ENCODE measurements at places on chromosomes 1 and 21.

- H3K4me1 ChIP-seq, result peaks cover 6% of the 10 kb centered on the region
- peaks cover 3% of the 10 kb centered on the region for H3K36me3 ChIP-seq
- no peak overlapping the region for H3K4me3 ChIP-seq
- no peak for DNase-seq
- H3K27me3 ChIP-seq, result no peaks in the 10 kb centered on the region
- H3K27ac ChIP-seq, result no peak overlapping the region
These were observed 70.5 kb downstream of the TTLL7 start for GRCh38 chr1:83928396-83928795.

DNA sequence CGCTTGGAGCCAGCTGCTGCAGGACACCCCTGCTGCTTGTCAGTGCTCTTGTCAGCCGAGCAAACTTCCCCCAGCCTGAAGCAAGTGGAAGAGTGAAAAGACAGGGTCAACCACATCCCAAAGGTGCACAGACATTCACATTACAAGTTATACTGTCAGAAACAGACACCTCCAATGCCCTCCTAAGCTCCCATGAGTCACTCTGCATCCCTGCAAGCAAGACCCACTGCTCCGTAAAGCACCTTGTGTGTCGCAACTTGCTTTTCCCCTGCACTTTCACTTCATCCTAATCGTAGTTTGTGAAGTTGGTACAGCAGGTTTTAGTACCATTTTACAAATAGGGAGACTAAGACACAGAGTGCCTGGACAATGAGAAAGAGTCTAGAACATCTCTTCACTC, 51.1 kb downstream of the KCNH1 start:
- no peak overlapping the region for H3K27ac ChIP-seq
- no peak overlapping the region for H3K4me3 ChIP-seq
- H3K36me3 ChIP-seq, result no peaks in the 10 kb centered on the region
- peaks cover 3% of the 10 kb centered on the region for H3K27me3 ChIP-seq

DNA sequence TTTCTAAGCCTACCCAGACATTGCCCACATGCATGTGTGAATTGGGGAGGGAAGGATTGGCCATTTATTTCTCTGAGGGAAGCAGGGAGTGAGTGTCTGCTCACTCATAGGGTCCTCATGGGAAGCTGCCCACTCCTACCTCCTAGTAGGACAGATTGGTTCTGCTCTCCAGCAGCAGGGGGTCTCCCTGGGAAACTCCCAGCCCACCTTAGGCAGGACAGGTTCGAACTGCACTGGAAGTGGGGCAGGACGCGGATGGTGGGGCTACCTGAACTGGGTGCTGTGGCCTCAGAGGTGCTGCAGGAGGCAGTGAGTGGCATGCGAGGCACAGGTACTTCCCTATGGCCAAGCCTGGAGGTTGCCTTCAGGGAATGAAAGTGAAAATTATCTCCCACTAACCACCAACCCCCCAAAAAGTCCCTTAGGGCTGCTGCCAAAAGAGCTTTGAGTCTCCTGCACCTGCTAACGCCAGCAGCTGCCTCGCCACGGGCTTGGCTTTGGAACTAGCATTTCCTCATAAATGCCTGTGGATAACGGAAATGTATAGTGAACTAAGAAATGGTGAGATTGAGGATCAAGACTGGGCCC, 157.0 kb upstream of the COA6 start:
- H3K4me3 ChIP-seq, result peak overlapping the region; percentile 51
- H3K27ac ChIP-seq, result no peak overlapping the region
- no peak for DNase-seq
- H3K27me3 ChIP-seq, result peaks cover 60% of the 10 kb centered on the region

- no peaks in the 10 kb centered on the region for H3K27me3 ChIP-seq
- no peak overlapping the region for H3K27ac ChIP-seq
- H3K4me3 ChIP-seq, result no peak overlapping the region
- H3K4me1 ChIP-seq, result peaks cover 8% of the 10 kb centered on the region
These were observed 98.2 kb downstream of the PGBD5 start for GRCh38 chr1:230327892-230328284.

GRCh38 chr1:214475331-214475730, 76.1 kb downstream of the PTPN14 start:
- H3K4me1 ChIP-seq, result peaks cover 38% of the 10 kb centered on the region
- H3K27ac ChIP-seq, result peak overlapping the region; percentile 74
- peaks cover 4% of the 10 kb centered on the region for H3K36me3 ChIP-seq

- peaks cover 20% of the 10 kb centered on the region for H3K36me3 ChIP-seq
- H3K27ac ChIP-seq, result peak overlapping the region; percentile 6
- H3K4me1 ChIP-seq, result peaks cover 38% of the 10 kb centered on the region
These were observed 149.2 kb downstream of the CLIC6 start for GRCh38 chr21:34817821-34818661.

- H3K4me3 ChIP-seq, result no peak overlapping the region
- peak; percentile 43 for DNase-seq
- no peak overlapping the region for H3K27ac ChIP-seq
- H3K36me3 ChIP-seq, result no peaks in the 10 kb centered on the region
- H3K4me1 ChIP-seq, result peaks cover 6% of the 10 kb centered on the region
- no peaks in the 10 kb centered on the region for H3K27me3 ChIP-seq
These were observed 3.3 kb upstream of the MX2 start for GRCh38 chr21:41358193-41359166.

- DNase-seq, result no peak
- H3K27ac ChIP-seq, result no peak overlapping the region
- no peaks in the 10 kb centered on the region for H3K36me3 ChIP-seq
- H3K4me3 ChIP-seq, result no peak overlapping the region
- H3K4me1 ChIP-seq, result no peaks in the 10 kb centered on the region
These were observed 84.7 kb downstream of the FBXO2 start for GRCh38 chr1:11569551-11569950.

DNA sequence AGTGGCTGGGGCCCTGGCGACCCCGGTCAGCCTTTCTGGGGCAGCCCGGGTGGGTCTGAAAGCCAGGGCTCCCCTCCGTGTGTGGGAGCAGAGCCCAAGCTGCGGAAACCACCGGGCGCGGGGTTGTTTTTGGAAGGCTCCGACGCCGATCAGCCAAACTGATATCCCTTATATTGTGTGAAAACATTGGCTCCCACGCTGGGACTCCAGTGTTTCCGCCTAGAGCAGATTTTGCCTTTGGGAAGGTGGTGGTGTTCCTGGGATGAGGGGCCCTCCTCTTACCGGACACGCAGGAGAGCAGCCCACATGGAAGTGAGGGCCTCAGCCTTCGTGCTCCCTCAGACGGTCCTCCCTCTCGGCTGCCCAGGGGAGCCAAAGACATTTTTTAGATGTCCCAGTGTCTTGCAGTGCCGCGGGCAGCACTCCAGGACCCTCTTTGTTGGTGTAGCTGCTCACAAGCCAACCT, 54.3 kb downstream of the NGF start:
- no peak overlapping the region for H3K4me3 ChIP-seq
- no peak overlapping the region for H3K27ac ChIP-seq
- no peak for DNase-seq
- H3K36me3 ChIP-seq, result no peaks in the 10 kb centered on the region
- H3K4me1 ChIP-seq, result peaks cover 31% of the 10 kb centered on the region

- H3K36me3 ChIP-seq, result peaks cover 40% of the 10 kb centered on the region
- H3K4me1 ChIP-seq, result no peaks in the 10 kb centered on the region
- DNase-seq, result no peak
- H3K27ac ChIP-seq, result no peak overlapping the region
- no peak overlapping the region for H3K4me3 ChIP-seq
- H3K27me3 ChIP-seq, result no peaks in the 10 kb centered on the region
These were observed 7.5 kb upstream of the RIT1 start for GRCh38 chr1:155918660-155919059.

DNA sequence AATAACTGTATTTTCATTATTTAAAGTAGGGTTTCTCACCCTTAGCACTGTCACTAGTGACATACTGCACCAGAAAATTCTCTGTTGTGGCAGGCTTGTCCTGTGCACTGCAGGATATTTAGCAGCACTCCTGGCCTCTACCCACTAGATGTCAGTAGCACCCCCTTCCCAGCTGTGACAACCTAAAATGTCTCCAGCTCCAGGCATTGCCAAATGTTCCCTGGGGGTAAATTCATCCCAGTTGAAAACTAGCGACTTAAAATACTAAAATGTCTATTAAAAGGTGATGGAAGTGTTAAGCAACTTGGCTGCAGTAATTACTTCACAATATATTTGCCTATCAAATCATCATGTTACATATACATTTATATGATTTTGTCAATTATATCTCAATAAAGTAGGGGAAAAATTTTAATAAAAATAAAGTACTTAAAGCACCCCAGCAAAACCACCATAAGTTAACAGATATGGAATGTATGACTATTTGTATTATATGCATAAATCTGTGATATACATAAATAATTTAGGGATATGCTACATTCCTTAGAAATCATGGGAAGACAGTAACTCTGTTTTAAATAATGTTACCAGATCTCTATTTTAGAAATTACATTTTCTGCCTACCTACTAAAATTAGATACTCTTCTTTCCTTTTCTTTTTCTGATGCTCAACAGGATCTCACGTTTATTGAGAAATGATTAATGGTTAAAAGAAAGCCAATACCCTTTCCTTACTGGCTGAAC, 74.6 kb downstream of the ARID4B start:
- H3K36me3 ChIP-seq, result peaks cover 8% of the 10 kb centered on the region
- no peak overlapping the region for H3K27ac ChIP-seq
- no peak overlapping the region for H3K4me3 ChIP-seq
- peaks cover 4% of the 10 kb centered on the region for H3K4me1 ChIP-seq

DNA sequence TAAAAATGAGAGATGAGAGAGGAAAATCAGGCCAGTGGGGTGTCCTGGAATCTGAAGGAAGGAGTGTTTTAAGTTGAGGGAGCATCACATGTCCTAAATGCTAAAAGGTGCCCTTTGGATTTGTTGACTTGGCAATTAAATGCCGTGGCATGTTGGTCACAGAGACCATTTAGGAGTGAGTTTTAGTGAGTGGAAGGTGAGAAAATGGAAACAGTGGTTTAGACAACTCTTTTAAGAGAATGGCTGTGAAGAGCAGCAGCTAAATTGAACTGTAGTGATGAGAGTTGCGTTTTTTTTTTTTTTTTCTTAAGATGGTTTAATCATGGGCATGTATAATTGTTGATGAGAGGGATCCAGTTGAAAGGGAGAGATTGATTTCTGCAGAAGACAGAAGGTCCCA, 95.0 kb downstream of the S1PR1 start:
- no peak overlapping the region for H3K4me3 ChIP-seq
- H3K4me1 ChIP-seq, result no peaks in the 10 kb centered on the region
- H3K27ac ChIP-seq, result no peak overlapping the region

DNA sequence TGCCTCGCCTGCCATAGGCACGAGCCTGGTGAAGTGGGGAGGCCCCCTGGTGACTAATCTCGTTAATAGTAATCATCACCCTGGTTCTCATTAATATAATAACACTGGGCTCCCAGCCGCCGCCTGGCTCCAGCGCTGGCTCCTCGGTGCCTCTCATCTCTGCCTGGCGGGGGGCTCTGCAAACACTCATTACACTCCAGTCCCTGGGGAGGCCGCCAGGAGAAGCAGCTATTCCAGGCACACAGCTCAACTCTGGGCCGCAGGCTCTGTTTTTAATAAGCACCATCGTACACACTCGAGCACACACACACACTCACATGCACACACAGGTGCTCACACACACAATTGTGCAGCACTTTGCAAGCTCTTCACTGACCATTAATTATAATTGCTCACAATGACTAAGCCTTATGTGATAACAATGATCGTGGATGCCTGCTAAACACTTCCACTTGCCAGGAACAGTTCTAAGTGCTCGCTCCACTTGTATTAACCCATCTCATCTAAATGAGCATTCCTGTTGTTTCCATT, 52.2 kb downstream of the SDC3 start:
- no peak for DNase-seq
- no peaks in the 10 kb centered on the region for H3K36me3 ChIP-seq
- peaks cover 24% of the 10 kb centered on the region for H3K4me1 ChIP-seq
- H3K4me3 ChIP-seq, result no peak overlapping the region

DNA sequence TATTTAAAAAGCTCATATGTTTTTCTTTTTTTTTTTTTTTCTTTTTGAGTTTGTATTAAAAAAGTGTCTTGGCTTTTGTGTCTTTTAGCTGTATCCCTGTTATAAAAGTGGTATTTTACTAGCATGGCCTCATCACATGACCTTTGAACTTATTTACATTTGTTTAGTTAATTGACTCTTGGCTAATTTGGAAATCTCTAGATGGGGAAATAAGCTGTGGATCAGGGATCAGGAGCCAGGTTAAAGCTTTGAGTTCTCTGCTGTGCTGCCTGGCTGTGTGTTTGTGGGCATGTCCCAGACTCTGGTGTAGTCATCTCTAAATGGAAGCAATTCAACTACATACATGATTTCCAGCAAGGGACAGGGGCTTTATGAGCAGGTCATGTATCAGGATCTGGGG, 56.5 kb downstream of the HHAT start:
- H3K4me3 ChIP-seq, result no peak overlapping the region
- peaks cover 8% of the 10 kb centered on the region for H3K36me3 ChIP-seq
- no peak for DNase-seq

- H3K27me3 ChIP-seq, result peaks cover 3% of the 10 kb centered on the region
- no peaks in the 10 kb centered on the region for H3K4me1 ChIP-seq
- H3K27ac ChIP-seq, result no peak overlapping the region
- H3K4me3 ChIP-seq, result no peak overlapping the region
- H3K36me3 ChIP-seq, result no peaks in the 10 kb centered on the region
- no peak for DNase-seq
These were observed 866.2 kb downstream of the NCAM2 start for GRCh38 chr21:21864321-21864840.

GRCh38 chr1:53324728-53325297, 3.1 kb downstream of the LRP8 start:
- H3K36me3 ChIP-seq, result peaks cover 3% of the 10 kb centered on the region
- peak overlapping the region; percentile 92 for H3K4me3 ChIP-seq
- H3K4me1 ChIP-seq, result peaks cover 13% of the 10 kb centered on the region
- peaks cover 16% of the 10 kb centered on the region for H3K27me3 ChIP-seq

GRCh38 chr1:110465814-110466380, 14.9 kb downstream of the PROK1 start:
- peaks cover 3% of the 10 kb centered on the region for H3K4me1 ChIP-seq
- no peak overlapping the region for H3K27ac ChIP-seq

DNA sequence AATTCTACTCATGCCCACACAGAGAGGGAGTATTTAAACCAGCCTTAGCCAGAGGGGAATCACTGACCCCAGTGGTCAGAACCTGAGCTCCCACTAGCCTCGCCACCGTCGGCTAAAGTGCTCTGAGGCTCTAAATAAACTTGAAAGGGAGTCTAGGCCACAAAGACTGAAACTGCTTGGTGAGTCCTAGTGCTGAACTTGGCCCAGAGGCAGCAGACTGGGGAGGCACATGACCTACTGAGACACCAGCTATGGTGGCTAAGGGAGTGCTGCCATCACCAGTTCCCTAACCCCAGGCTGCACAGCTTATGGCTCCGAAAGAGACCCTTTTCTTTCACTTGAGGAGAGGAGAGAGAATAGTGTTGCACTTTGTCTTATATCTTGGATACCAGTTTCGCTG, 1542.8 kb downstream of the KCNT2 start:
- H3K27ac ChIP-seq, result no peak overlapping the region
- no peaks in the 10 kb centered on the region for H3K36me3 ChIP-seq
- H3K4me3 ChIP-seq, result no peak overlapping the region
- H3K4me1 ChIP-seq, result no peaks in the 10 kb centered on the region
- DNase-seq, result no peak

GRCh38 chr1:230899841-230900251, 31.5 kb upstream of the C1orf198 start:
- peaks cover 6% of the 10 kb centered on the region for H3K36me3 ChIP-seq
- no peak for DNase-seq
- no peak overlapping the region for H3K4me3 ChIP-seq
- H3K27ac ChIP-seq, result no peak overlapping the region

GRCh38 chr1:162033428-162033827, 9.8 kb upstream of the OLFML2B start:
- no peak overlapping the region for H3K27ac ChIP-seq
- H3K36me3 ChIP-seq, result no peaks in the 10 kb centered on the region
- H3K4me3 ChIP-seq, result no peak overlapping the region
- peaks cover 48% of the 10 kb centered on the region for H3K27me3 ChIP-seq
- DNase-seq, result no peak
